ENCODE measurements at places on chromosomes 16 and 17.

GRCh38 chr17:49971848-49972485 lies 3.0 kb downstream of the DLX4 start:
- no peak for DNase-seq

- DNase-seq: peak; percentile 78
These were observed 14.0 kb downstream of the FMNL1 start for GRCh38 chr17:45235416-45236281.

DNA sequence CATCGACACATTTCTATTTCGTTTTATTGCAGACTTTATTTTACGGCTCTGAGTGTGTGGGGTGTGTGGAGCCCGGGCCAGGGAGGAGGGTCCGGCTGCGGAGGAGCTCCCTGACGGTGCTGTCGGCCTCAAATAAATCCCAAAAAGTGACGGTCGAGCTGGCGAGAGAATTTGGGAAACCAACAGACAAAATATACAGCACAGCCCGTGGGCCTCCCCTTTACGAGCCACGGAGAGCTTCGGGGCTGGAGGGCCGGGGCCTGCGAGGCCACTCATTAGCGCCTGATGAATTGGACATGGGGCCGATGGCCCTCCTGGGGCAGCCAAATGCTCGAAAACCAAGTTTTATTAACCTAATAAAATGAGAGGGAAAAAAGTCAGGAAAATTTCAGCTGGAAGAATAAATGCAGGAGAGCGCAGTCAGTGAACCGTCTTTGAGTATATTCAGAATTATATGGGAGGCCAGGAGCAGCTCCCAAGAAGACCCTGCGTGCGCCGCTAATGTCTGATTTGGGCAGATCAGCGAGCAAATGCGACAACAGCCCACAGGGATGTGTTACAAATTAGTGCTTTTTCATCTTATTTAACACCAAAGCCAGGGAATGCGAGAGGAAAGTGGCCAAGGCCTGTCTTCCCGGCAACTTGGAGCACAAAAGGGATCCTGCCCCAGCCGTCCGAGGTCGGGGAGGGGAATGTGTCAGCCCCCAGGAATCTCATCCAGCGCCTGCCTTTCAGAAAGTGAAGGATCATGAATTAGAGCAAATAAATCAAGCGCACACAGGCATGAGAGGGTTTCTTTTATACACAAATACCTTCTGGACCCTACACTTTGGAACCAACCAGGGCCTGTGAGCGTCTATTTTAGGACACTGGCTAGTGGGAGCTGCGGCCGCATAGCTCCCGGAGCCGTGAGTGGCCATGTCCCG lies 249.1 kb downstream of the C16orf95 start:
- no peak for DNase-seq

DNA sequence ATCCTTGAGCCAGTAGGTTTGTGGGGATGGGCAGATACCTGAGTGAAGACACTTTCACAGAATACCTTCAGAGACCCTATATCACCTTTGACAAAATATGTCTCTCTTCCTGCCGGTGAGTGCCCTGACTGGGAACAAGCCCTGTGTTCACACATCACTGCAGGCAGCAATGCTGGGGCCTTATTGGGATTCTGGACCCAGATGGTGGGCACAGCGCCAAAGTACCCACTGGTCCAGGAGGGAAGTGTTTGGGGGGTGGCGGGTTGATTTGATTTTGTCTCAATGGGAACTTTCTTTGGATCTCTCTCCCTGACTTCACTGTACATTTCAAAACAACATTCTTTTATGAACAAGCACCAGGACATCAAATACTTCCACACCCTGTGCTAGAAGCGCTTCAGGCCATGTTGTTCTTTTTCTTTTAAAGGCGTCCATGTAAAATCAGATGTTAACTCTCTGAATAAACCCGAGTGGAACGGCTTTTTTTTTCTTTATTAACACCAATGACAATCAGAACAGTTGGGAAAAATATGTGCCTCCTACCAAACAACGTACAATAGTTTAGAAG lies 62.4 kb upstream of the AKTIP start:
- DNase-seq: no peak

DNA sequence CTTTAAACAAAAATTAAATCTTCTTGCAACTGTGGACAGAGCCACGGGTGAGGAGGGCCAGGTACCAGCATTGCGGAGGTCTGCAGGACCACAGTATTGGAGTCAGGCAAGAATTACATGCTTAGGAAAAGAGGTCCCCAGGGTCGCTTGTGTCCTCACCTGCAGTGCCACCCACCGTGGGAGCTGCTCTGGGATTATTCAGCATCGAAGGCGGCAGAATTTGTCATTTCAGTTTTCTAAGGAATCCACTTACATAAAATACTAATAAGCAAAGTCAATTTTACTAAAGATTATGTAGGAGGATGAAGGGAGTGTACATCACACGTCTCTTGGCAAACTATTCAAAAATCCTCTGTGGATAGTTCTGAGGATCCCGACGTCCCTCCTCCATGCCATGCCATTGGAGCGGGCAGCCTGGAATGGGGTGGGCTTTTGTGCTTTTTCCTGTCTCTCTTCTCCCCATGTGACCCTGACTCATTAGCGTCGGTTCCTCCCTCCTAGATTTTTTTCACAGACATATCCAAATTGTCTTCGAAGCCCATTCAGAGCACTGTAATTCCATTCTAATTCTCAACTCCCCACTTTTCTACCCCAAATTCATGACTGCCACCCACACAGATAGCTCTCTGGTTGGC lies 3.0 kb upstream of the PIK3R6 start:
- no peak for DNase-seq

DNA sequence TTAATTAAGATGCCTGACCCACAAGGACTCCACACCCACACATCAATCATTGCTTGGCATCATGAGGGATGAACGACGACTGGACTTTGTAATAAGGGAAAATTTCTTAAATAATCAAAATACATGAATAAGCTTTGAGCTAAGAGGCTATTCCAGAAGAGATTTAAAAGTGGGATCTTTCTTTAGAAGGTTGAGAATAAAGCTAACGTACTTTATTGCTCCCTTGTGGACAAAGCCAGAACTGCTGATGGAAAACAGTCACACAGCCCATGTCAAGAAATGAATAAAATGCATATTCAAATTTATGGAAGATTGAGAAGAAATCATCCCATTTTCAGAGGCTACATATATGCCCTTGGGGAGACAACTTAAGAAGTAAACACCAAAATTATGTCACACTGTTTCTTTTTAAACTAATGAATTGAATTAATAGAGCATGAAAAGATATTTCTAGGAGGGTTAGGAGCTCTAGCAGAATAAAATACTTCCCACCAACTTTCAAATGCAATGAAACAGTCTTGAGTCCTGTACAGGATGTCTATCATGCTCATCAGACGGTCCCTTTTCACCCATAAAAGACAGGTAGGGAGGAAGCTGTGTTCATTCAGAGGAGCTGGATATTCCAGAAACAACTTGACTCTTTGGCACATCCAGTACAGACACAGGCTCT lies 60.2 kb upstream of the PHOSPHO1 start:
- no peak for DNase-seq

GRCh38 chr16:84176192-84177053 lies 10.4 kb downstream of the TAF1C start:
- no peak for DNase-seq

DNA sequence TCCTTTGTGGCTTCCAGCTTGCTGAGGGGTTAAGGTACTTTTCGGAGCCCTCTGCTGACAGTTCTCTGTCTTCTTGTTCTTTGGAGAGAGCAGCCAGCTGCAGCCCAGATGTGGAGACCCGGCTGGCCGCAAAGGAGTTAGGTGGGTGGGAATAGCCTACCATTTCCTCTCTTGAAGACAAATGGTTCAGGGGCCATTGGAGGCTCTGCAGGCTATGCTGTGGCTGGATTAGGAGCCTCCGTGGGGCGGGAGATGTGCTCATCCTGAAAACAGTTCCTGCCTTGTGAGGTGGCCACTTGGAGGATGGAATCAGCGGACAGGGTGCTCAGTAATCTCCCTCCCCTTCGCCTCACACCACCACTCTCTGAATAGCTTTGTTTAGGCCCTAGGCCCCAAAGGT lies 30.3 kb downstream of the MEOX1 start:
- DNase-seq: no peak

- no peak for DNase-seq
These were observed 1.2 kb downstream of the COA3 start for GRCh38 chr17:42797067-42798007.

DNA sequence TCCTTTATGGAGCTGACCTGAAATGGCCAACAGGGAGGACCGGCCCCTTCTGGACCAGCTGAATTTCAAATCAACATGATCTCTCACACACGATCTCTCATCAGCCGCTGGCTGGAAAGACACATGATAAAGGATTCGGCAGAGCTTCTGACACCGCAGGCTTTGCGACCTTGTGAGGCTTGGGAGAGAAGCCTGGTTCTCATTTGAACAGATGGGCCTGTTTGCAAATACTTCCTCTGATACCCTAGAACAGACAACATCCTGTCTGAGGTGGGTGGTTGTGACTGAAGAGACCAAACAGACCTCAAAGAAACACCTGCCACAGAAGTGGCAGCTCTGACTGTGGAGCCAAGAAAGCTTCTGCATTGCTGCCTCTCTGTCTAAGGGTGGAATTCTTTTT lies 77.9 kb upstream of the SDK2 start:
- DNase-seq: no peak

DNA sequence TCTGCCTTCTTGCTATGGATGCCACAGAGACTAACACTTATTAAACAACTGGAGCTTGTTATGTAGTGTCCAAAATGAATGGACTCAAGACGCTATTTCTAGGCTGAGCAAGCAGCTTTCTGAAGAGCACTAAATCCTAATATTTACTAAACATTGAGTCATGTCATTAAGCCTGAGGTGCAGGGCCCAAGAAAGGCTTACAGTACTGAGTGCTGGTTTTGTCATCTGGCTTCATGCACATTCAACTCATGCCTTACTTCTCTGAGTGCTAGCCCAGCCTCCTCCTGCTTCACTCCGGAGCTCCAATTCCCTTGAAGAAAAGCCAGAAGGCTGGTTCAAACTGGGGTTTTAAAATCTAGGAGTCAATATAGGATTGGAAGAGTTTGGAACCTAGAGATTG lies 363.3 kb upstream of the CDH5 start:
- no peak for DNase-seq

- no peak for DNase-seq
These were observed 11.3 kb downstream of the RFFL start for GRCh38 chr17:35052241-35052610.

DNA sequence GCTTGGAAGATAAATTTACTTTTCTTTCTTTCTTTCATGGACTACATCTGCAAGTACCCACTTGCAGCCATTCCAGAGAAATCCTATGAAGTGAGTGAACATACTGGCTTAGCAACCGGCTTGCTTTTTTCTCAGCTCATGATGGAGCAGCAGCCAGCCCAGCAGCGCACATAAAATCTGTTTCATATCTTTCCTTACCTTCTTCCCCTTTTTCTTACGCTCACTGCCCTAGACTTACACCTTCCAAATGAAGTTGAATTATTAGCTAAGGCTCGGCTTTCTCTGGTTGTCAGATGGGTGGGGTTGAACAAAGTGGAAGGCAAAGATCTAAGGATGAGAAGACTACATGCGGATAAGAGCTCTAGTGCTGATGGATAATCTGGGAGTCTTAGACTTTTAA lies 13.9 kb upstream of the ABCA8 start:
- DNase-seq: no peak

DNA sequence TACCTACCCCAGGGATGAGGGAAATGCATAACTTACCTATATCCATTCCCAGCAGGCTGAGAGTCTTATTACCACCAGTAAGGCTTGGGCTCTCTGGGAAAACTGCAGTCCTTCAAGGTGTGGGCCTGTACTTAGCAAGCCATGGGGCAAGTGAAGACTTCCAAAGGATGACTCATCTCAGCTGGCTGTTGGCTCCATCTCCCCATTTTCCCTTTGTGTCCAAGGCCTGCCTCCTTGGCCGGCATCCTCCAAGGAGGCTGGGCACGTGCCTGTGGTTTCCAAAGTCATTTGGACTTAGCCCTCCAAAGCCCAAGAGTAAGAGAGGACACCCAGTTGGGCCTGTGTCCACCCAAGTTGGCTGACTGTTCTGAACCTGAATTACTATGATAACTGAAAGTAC lies 89.8 kb downstream of the TMEM100 start:
- DNase-seq: no peak

DNA sequence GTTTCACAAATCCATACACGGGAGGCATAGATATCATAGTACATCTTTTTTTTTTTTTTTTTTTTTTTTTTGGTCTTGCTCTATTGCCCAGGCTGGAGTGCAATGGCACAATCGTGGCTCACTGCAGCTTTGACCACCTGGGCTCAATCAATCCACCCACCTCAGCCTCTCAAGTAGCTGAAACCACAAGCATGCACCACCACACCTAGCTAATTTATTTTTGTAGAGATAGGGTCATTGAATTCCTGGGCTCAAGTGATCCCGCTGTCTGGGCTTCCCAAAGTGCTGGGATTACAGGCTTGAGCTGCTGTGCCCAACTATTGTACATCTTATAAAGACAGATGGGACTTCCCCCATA lies 3.5 kb upstream of the RAPGEFL1 start:
- DNase-seq: no peak

- no peak for DNase-seq
These were observed 73.1 kb upstream of the MAF start for GRCh38 chr16:79673635-79674034.

DNA sequence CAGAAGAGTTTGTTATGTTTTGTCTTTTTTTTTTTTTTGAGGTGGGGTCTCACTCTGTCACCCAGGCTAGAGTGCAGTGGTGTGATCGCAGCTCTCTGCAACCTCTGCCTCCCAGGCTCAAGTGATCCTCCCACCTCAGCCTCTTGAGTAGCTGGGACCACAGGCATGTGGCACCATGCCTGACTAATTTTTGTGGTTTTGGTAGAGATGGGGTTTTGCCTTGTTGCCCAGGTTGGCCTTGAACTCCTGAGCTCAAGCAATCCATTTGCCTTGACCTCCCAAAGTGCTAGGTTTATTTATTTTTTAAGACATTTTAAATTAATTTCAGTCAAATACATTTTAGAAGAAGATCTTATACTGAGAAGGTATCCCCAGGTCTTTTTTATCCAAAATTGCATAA lies 366.7 kb downstream of the KCNJ2 start:
- no peak for DNase-seq

DNA sequence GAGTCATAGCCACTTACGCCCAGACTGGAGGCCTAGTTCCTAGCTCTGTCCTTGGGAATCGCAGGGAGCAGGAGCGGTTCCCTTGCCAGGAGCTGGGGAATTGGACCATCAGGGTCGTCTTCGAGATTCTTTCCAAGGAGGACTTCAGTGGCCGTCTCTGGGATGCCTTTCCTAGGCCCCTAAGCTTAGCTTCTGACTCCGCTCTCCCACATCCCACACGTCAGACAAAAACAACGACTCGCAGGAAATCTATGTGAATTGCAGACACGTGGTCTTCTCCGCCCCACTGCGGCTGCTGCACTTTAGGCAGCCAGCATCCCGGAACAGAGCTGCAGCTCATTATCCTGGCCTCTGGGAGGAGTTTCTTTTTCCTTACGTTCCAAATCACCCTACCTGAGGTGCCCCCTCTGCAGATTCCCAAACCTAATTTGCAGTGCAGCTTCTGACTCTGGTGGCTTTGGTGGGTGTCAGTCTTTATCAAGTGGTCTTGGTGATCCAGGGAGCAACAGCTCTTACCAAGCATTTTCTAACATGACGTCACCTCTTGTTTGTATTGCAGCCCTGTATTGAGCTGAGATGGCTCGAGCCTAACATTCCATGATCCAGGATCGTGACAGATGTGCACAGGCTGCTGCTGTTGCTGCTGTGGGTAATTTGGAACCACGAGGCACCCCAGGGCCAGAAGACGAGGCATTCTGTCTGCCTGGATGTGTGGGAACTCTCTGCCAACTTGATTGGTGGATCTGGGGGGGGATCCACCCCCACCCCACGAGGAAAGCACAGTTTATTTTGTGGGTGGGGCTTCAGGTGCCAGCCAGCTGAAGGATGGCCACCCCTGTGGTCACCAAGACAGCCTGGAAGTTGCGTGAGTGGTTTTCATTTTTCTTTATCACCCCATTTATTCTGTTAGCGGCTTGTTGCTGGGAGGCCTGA lies 1.1 kb downstream of the KATNB1 start:
- DNase-seq: peak; percentile 16

GRCh38 chr17:57927048-57927723 lies 28.0 kb downstream of the CUEDC1 start:
- peak; percentile 47 for DNase-seq

All from left ventricle myocardium inferior (tissue), 1 donor.